ENCODE measurements at places on chromosomes 6 and 20.

DNA sequence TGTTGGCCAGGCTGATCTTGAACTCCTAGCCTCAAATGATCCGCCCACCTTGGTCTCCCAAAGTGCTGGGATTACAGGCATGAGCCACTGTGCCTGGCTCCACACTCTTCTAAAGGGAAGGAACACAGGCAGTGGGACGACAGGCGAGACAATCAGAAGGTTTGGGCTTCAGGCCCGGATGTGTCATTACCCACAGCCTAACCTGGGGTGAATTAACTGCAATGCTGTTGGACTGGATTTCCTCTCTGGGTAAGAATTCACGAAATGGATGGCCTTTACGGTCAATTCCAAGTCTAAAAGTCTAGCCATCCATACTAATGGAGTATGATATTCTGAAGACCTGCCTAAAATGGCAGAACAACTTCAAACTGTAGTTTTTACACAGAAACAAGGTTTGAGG is 83.7 kb upstream of the CCDC28A start:
- no peak for DNase-seq

DNA sequence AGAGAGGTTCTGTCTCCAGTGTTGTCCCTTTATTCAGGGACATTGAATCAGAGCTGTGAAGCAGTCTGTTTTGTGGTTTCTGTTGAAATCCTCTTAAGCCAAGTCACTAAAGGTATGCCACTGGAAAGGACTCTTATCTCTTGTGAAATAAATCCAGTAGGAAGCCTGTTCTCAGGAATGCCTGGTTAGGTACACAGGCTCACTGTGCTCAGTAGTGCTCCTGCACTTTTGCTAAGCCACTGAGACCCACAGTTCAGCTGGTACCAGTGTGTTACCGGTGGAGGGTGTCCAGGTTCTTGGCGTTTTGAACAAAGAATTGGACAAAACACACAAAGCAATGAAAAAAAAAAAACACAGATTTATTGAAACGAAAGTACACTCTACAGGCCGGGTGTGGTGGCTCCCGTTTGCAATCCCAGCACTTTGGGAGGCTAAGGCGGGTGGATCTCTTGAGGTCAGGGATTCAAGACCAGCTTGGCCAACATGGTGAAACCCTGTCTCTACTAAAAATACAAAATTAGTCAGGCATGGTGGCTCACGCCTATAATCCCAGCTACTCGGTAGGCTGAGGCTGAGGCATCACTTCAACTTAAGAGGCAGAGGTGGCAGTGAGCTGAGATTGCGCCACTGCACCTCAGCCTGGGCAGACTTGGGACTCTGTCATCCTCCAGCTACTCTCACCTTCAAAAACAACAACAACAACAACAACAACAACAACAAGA is 186.1 kb downstream of the JARID2 start:
- no peak for DNase-seq

- DNase-seq = no peak
Observed at GRCh38 chr6:106103728-106104109, 17.6 kb downstream of the PRDM1 start.

DNA sequence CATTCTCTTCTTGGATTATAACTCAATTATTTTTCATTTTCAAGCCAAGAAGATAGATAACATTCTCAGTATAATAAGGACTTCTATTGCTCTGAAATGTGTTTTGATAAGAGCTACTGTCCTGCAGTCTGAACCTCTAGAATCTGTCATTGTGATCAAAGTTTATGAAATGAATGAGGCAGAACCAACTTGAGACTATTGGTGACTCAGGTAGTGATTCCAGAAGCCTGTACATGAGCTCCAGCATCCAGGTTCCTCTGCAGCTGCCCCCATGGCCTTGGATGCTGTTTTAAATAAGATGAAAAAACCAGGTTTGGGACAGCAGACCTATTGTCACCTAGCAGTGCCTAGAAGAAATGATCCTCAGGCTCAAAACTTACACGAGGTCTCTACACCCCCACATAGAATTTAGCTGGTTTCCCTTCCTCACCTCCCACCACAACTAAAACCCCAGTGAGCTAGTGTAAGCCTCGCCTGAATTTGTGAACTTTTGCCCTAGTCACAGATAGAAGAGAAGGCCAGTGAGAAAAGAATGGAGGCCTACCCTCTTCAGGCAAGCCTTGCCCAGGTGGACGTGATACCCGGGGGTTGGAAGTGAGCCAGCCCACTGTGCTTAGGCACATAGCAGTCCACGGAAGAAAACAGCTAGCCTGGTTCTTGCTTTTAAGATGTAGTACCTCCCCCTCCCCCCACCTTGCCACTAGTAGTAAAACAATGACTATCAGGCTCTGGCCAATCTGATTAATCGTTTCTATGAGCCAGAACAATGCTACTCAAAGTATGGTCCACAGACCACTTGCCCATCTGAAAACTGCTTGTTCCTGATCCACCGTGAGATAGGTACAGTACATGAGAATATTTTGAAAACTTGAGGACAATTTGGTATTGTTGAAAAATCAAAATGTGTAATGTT is 73.0 kb upstream of the SYNJ2 start:
- no peak for DNase-seq

DNA sequence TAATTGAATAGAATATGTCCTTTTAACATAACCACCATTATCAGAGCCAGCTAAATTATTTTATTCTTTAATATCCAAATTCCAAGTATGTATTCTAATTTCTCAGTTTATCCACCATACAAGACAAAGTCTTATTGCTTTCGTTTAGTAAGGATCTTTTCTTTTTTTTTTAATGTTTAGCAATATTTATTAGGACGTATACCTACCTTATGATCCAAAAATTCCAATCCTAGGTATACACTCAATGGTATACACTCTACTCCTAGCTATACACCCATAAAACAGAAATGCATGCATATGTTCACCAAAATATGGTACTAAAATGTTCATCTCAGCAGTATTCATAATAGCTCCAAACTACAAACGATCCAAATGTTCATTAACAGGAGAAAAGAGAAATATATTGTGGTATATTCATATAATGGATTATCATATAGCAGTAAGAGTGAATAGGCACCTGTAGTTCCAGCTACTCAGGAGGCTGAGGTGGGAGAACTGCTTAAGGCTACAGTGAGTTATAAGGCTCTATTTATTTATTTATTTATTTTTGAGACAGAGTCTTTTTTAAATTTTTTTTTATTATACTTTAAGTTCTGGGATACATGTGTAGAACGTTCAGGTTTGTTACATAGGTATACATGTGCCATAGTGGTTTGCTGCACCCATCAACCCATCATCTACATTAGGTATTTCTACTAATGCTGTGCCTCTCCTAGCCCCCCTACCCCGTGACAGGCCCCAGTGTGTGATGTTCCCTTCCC is 17.3 kb downstream of the TNFAIP3 start:
- DNase-seq = no peak

DNA sequence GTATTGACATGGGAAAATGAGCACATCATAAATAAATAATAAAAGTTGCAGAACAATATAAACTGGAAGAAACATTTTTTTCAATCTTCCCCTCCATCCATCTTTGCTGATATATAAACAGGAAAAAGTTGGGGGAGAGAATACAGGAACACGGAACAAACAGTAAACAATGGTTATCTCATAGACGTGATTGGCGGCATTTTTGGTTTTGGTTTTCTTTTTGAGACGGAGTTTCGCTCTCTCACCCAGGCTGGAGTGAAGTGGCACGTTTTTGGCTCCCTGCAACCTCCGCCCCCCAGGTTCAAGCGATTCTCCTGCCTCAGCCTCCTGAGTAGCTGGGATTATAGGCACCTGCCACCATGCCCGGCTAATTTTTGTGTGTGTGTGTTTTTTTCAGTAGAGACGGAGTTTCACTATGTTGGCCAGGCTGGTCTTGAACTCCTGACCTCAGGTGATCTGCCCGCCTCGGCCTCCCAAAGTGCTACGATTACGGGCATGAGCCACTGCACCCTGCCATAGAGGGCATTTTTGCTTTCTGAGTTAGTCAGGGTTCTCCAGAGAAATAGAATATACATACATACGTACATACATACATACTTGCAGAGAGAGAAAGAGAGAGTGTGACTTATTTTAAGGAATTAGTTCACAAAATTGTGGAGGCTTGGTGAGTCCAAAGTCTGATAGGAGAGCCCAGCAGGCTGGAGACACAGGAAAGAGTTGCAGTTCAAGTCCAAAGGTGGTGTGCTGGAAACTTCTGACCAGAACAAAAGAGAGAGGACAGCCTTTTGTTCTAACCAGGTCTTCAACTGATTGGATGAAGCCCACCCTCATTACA is 22.6 kb downstream of the GNL1 start:
- DNase-seq = no peak

- no peak for DNase-seq
Observed at GRCh38 chr6:98775205-98775604, 59.2 kb upstream of the POU3F2 start.

DNA sequence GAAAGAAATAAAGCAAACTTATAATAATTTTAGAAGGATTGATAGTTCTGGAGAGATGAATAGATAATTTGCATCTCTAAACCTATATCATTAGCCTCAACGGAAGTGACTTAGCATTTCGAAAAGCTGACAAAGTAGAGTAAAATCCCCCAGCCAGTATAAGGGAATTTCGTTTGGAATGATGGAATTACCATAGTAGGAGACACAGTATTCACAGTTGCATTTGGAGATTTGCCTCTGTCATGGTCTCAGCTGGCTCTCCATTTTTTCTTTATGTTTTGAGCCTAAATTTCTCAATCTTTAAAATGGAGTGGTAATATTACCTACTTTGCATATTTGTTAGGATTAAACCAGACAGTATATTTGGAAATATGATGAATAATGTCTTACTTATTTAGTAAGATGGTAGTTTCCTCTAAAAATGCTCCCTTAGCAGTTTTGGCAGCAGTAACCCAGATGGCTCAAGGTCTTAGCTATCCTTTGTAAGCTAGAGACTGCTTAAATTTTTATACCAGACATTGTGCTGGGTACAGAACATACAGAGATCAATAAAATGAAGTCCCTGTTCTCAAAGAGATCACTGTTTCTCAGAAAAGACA is 58.2 kb downstream of the SMAP1 start:
- no peak for DNase-seq
